ENCODE measurements at places on chromosomes 2 and 18.

- no peak for DNase-seq
These were observed 125.9 kb downstream of the LYPD6 start for GRCh38 chr2:149456285-149456684.

GRCh38 chr2:33158482-33159003, 211.8 kb downstream of the LTBP1 start:
- DNase-seq = no peak

DNA sequence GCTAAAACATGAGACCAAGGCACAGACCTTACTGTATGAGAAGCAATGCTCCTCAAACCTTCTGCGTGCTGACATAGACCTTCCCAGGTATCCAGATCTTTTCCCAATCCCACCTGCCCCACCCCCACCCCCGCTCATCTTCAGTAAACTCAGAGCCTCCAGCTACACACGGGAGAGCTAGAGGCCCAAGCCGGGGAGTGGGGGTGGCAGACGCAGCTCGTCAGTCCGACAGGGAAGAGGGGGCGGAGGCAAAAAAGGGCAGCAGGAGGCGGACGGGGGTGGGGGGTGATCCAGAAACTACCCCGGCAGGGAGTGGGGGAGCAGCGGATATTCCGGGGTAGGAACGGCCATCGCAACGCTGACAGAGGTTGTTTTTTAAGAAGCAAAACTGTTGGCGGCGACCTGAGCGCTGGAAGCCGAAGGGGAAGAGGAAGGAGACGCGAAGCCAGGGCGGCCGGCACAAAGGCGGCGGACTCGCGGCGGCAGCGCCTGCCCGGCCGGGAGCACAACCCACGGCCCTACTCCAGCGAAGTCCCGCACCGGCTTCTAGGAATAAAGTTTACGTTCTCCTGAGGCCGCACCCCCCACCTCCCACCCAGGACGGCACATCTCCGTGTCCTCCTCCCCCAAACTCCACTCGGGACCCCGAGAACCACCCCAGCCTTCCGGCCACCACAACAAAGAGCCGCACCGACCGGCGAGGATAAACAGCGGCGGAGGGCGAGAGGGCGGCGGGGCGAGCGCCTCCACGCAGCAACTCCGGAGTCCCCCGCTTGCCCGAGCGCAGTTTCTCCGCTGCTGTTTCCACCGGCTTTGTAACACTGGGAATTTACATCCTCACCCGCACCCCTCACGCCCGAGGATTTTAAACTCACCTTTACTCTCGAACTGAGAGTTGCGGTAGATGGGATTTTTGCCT, 722 bp downstream of the BAZ2B start:
- DNase-seq = peak; percentile 94

- DNase-seq = no peak
These were observed 84.5 kb downstream of the PDK1 start for GRCh38 chr2:172640389-172640788.

- no peak for DNase-seq
These were observed 48.9 kb upstream of the ATG16L1 start for GRCh38 chr2:233202531-233202944.

- DNase-seq = no peak
These were observed 176.7 kb downstream of the NRP2 start for GRCh38 chr2:205858881-205859441.

DNA sequence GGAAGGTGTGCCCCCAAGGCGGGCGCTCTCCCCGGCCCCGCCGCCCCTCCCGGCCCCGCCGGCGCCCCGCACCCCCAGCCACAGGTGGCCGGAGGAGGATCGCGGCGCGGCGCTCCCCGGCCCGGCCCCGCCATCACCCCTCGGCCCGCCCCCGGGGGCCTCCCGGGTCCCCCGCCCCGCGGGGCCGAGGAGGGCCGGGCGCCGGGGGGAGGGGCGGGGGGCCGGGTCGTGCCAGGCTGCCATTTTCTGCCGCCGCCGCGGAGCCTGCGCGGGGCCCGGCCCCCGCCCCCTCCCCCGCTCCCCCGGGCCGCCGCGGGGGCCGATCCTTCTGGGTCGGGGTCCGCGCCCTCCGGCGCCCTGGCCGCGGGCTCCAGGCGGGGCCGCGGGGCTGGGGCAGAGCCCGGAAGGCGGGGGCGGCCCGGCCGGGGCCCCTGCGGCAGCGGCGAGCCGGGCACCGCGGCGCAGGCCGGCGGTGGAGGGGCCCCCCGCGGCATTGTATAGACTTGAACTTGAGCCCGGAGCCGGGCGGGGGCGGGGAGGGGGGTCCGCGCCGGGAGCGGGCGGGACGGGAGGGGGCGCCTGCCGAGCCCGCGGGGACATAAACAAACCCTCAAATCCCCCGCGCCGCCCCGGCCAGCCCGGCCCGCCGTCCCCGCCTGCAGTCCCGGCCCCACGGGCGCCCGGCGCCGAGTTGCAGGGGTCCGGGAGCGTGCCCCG, 556 bp downstream of the DNMT3A start:
- no peak for DNase-seq

- no peak for DNase-seq
These were observed 335.8 kb downstream of the SMAD2 start for GRCh38 chr18:47594621-47595086.

DNA sequence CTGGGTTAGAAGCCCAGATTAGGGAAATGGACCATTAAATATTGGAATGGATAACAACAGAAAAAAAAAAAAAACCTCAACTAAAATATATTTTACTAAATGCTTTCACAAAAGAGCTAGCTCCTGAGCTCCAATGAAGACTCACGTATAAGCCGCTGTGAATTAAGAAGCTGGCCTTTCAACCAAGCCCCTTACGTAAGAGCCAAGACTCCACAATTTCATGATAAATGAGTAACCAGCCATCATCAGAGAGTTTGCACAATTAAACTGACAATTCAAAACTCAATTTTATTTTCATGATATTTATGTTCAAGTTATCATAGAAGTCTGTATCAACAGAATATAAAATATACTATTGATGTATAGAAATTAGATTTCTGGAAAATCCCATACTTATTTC, 70.7 kb upstream of the HNRNPA3 start:
- DNase-seq = no peak

DNA sequence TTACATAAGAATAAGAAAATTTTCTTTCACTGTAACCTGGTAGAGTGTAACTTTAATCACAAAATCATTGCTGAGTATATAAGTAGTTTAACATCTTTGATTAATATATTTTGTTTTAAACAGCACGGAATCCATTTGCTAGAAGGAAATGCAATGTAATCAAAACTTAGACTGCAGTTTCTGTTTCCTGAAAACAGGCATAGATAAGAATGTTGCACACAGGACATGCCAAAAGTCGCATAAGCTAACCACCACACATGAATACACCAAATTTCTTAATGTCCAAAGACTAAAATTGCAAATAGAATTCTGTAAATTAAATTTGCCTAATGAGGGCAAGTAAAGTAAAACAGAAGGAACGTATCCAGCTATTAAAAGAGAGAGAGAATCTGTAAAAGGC, 51.0 kb upstream of the SERPINB2 start:
- DNase-seq = no peak

- DNase-seq = no peak
These were observed 10.8 kb downstream of the GALNT1 start for GRCh38 chr18:35592298-35592697.

- no peak for DNase-seq
These were observed 1438.0 kb upstream of the ZEB2 start for GRCh38 chr2:145957929-145958328.

DNA sequence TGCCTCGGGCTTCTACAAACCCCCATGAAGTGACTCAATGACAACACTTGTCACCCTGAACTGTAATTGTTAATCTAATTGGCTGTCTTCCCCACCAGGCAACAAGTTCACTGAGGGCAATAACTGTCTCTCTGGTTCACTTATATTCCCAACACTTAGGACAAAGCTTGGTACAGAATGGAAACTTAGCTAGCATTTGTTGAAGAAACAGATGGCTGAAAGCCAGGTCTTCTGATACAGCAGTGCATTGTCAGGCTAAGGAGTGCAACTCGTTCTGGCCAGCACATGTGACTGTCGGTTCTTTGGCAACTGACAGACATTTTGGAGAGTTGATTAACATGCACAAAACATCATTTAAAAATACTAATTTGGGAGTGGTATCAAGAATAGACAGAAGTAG, 14.6 kb upstream of the DNAJC27 start:
- no peak for DNase-seq

DNA sequence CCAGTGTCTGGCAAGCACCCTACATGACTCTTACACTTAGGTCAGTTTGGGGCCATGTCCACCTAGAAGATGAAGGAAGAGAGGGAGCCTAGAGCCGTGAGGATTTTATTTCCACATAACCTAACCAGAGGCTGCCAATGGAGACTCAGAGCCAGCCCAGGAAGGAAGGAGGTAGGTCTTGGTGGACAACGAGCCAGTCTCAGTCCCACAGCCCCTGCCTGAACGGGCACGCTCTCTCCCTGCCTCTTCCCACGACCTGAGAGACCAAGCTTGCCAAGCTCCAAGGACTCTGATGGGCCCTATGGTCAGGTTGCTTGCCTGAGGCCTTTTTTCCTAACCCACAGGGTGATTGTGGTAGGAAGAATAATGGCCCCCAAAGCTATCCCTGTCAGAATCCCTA, 188.4 kb downstream of the TFCP2L1 start:
- peak; percentile 58 for DNase-seq
